Metanephros (tissue), 2 donors: ENCODE measurements at places on chromosomes 12 and 14. TPM values are rescaled to one million over a fixed set of nuclear protein-coding genes. Genes with fewer than 3 reads are reported as not detected.

CPNE8 gene
- 11.2 TPM for total RNA-seq

EPS8 gene
- total RNA-seq = 75.7 TPM

DAO gene
- total RNA-seq = 0.53 TPM

TDP1 gene
- total RNA-seq = 26.2 TPM

POLE gene
- total RNA-seq = 79.2 TPM

FZD10 gene
- total RNA-seq = 4.8 TPM

RNF212B gene
- 0.18 TPM for total RNA-seq

ANP32D gene
- not detected for total RNA-seq

TPH2 gene
- total RNA-seq = not detected

TAS2R8 gene
- 0.18 TPM for total RNA-seq

CD4 gene
- 18.3 TPM for total RNA-seq

KRT73 gene
- total RNA-seq = not detected

DLGAP5 gene
- total RNA-seq = 9.5 TPM

ZDHHC22 gene
- total RNA-seq = 0.18 TPM

GPRC5D gene
- not detected for total RNA-seq

ADAM20 gene
- total RNA-seq = 3.2 TPM

SLC17A8 gene
- total RNA-seq = 0.23 TPM

PLD4 gene
- total RNA-seq = 16.2 TPM

GLT1D1 gene
- total RNA-seq = 1.8 TPM
